Bladder microvascular endothelial cell (primary cell): ENCODE measurements at places on chromosomes 11 and 22. TPM values are rescaled to one million over a fixed set of nuclear protein-coding genes. Genes with fewer than 3 reads are reported as not detected.

SPDYC gene
- total RNA-seq, result not detected in 2 replicates

SHANK2 gene
- under 0.01 and 0.38 TPM in 2 replicates for total RNA-seq

SYT13 gene
- 0.06 TPM in 1 of 2 replicates, not detected in the other for total RNA-seq

FAM83F gene
- total RNA-seq, result under 0.01 TPM in 1 of 2 replicates, not detected in the other

SCARF2 gene
- total RNA-seq, result 4.4 and 9.1 TPM in 2 replicates

UPK3A gene
- not detected in 2 replicates for total RNA-seq

C11orf91 gene
- not detected in 2 replicates for total RNA-seq

CHADL gene
- 0.32 and 1.0 TPM in 2 replicates for total RNA-seq

FIBIN gene
- total RNA-seq, result 0.16 TPM in 1 of 2 replicates, not detected in the other

EMID1 gene
- under 0.01 and 3.5 TPM in 2 replicates for total RNA-seq

OSBP gene
- total RNA-seq, result 23.5 and 75.8 TPM in 2 replicates

SNX32 gene
- under 0.01 and 0.50 TPM in 2 replicates for total RNA-seq

PKDREJ gene
- total RNA-seq, result under 0.01 TPM in 1 of 2 replicates, not detected in the other

TMEM184B gene
- 16.7 and 43.5 TPM in 2 replicates for total RNA-seq

GAB4 gene
- not detected in 2 replicates for total RNA-seq

CARD10 gene
- total RNA-seq, result 29.6 and 37.2 TPM in 2 replicates

POTEH gene
- total RNA-seq, result 0.06 TPM in 1 of 2 replicates, not detected in the other

SCGB1D2 gene
- not detected in 2 replicates for total RNA-seq

NPTXR gene
- total RNA-seq, result 0.16 and 0.69 TPM in 2 replicates

VSIG10L2 gene
- total RNA-seq, result not detected in 2 replicates

OR8D4 gene
- not detected in 2 replicates for total RNA-seq

NLRP14 gene
- under 0.01 TPM in 1 of 2 replicates, not detected in the other for total RNA-seq

C11orf98 gene
- 29.8 and 31.6 TPM in 2 replicates for total RNA-seq

GCAT gene
- 14.2 and 34.6 TPM in 2 replicates for total RNA-seq

GLYATL2 gene
- total RNA-seq, result 0.31 TPM in 1 of 2 replicates, not detected in the other

DEPDC5 gene
- 8.9 and 20.7 TPM in 2 replicates for total RNA-seq

ANO1 gene
- total RNA-seq, result 0.13 and 0.32 TPM in 2 replicates

SLC22A6 gene
- total RNA-seq, result not detected in 2 replicates

UBQLN3 gene
- not detected in 2 replicates for total RNA-seq

MYOD1 gene
- not detected in 2 replicates for total RNA-seq

PIWIL4 gene
- total RNA-seq, result 0.32 and 0.76 TPM in 2 replicates

MUC5B gene
- under 0.01 TPM in 1 of 2 replicates, not detected in the other for total RNA-seq
